ENCODE measurements at places on chromosomes 1 and 21. TPM values are rescaled to one million over a fixed set of nuclear protein-coding genes. Genes with fewer than 3 reads are reported as not detected.

Gene RALGPS2
- total RNA-seq, result 27.1 TPM

Gene APCS
- total RNA-seq, result not detected

Gene SMYD3
- total RNA-seq, result 26.9 TPM

Gene CLDN8
- total RNA-seq, result not detected

Gene UBXN10
- 0.07 TPM for total RNA-seq

Gene COL24A1
- 0.07 TPM for total RNA-seq

Gene AVPR1B
- not detected for total RNA-seq

Gene CFAP107
- not detected for total RNA-seq

Gene NBPF10
- 0.86 TPM for total RNA-seq

Gene AQP10
- 0.13 TPM for total RNA-seq

Gene TRPM2
- not detected for total RNA-seq

Gene OR10K2
- not detected for total RNA-seq

Gene AMY1B
- total RNA-seq, result not detected

Gene RAP1A
- 53.1 TPM for total RNA-seq

Gene CHIT1
- not detected for total RNA-seq

Gene CFHR4
- not detected for total RNA-seq

Gene PLK3
- total RNA-seq, result 34.6 TPM

Gene TAL1
- 36.8 TPM for total RNA-seq

Gene PPP2R5A
- total RNA-seq, result 53.2 TPM

Gene RAB25
- total RNA-seq, result not detected

Gene BEST4
- not detected for total RNA-seq

Gene PRRX1
- 4.4 TPM for total RNA-seq

Gene PARP1
- 180 TPM for total RNA-seq

Gene IFNLR1
- total RNA-seq, result not detected

Gene HSD3B1
- not detected for total RNA-seq

Gene LIN28A
- total RNA-seq, result not detected

Gene TARDBP
- 124 TPM for total RNA-seq

Gene TAS1R1
- not detected for total RNA-seq

Gene KAZN
- 1.5 TPM for total RNA-seq

Gene ZBTB7B
- total RNA-seq, result 15.0 TPM

Gene C8A
- total RNA-seq, result not detected

Gene PLEKHM2
- total RNA-seq, result 48.7 TPM
